ENCODE measurements at places on chromosomes 5 and 9.

GRCh38 chr5:157772127-157772526 lies 28.6 kb downstream of the LSM11 start:
- no peak for DNase-seq

DNA sequence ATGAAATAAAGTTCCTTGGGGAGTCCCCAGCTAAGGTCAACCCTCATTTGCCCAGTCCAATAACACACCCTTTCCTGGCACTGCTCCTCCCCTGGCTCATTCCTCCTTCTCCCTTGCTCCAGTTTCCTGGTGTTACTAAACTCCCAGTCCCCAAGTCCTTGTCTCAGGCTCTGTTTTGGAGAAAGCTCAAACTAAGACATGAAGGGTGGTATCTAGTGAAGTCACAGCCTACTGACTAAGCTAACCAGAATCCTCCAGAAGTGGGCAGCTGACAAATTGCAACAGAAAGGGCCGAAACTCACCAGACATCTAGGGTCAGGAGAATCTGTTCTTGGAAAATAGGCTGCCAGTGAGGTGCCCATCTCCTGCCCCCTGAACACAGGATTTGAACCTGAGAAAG lies 118.7 kb upstream of the NEK6 start:
- no peak for DNase-seq

DNA sequence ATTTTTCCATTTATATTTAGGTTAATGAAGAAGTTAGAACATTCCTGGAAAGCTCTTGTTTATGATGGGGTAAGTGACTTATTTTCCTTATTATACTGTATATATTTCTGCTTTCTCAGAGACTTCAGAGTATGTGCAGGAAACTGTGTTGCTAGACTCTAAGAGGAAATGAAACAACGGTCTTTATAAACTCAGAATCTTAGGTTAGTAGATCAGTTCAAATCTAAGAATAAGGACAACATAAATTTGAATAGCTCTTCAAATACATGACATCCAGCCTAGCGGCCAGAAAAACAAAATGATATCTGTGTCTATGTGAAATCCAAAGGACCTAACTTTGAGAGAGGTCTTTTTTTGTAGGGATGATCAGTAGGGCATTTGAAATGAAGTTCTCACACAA lies 94.3 kb downstream of the PRKACG start:
- no peak for DNase-seq

- DNase-seq, result peak; percentile 36
These were observed 43.7 kb upstream of the TTC1 start for GRCh38 chr5:159965031-159965837.

DNA sequence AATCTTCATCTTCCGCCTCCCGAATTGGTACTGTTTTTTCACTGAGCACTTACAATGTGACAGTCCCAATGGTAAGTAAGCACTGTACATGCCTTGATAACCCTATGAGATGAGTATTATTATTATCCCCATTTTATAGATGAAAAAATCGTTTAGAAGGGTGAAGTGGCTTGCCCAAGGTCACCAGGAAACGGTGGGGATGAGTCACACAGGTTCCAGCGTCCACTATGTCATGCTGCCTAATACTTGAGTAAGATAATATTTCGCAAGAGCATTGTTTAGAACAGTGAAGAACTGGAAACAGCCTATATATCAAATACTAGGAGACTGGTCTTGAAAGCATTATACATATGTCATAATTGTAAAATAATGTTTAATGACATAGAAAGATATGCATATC lies 12.9 kb downstream of the HAND1 start:
- DNase-seq, result no peak

DNA sequence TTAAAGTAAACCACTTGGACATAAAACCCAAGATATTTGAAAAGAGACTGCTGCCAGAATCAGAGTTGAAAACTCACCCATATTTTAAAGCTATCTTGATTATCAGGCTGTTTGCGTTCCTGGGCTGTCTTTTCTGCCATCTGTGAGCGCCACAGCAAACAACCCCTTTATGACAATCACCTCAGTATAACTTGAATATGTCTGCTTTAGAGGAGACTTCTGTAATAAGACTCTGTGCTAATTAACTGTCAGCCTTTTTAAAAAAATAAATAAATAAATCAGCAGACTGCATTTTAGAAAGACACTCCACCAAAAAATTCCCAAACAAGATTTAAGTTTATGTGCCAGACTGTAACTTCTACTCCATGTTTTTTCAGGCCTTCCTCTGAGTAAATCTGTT lies 375.7 kb upstream of the CCNH start:
- no peak for DNase-seq

DNA sequence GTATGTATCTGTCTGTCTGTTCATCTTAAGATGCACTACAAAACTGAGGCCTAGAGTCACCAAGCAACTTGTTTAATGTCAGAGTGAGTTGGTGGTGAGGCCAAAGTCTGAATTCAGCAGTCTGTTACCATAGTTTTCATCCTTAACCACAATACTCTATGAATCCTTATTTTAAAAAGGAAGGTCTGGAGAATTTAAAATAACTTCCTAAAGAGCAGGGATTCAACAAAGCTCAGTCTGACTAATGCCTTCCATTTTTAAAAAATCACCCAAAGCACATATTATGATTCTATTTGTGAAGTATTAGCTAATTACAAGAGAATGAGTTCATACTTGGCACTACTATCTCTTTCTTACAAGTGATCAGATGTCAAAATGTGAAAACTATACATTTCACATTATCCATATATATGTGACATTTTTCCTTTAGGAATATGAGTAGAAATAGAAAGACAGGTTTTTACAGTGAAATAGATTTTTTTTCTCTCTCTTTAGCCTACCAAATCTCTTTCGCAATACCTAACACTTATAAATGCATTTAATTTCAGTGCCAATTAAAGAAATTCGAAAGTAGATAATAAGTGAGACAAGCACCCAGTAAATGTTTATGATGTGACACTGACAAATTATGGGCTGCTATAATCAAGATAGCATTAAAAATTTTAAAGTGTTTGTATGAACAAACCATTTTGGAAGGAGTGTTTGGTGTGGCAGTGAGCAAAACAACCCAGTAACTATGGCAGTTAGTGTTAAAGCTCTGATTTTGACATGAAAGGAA lies 102.3 kb upstream of the CDKN2B start:
- DNase-seq, result no peak

DNA sequence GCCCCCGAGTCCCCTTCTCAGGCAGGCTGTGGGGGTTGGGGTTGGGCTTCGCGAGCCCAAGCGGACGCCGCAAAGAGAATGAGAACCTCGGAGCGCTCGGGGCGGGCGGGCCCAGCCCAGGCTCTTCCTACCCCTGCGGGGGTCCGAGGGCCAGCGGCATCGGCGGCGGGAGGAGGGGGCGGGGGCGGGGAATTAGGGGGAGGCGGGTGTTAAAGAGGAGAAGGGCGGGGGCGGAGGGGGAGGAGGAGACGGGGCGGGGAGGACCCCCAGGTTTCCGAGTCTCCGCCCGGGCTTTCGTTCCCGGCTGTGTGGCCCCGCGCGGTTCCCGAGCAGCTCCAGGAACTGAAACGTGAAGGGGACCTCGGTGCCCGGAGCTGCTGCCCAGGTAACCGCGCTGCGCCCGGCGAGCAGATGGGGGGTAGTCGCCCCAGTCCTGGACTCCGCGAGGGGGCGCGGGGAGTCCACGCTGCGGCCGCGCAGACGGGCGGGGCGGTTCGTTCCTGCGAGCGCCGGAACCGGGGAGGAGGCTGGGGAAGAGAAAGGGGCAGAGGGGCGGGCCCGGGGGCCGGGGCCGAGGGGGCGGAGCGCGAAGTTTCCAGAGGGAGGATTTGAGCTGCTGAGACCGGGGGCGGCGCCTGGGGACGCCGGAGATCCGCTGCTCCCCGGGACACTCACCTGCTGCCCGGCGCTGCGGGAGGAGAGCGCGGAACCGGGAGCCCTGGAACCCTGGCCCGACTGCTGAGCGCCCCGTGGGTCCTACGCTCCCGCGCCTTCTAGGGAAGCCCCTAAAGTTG lies 38.4 kb upstream of the PLEKHG4B start:
- peak; percentile 45 for DNase-seq

- no peak for DNase-seq
These were observed 342.8 kb downstream of the EBF1 start for GRCh38 chr5:158756871-158757270.

- DNase-seq, result peak; percentile 65
These were observed 44.4 kb upstream of the ANKDD1B start for GRCh38 chr5:75566710-75567309.

Measured in A549 (cell line).